Psoas muscle (tissue), 8 donors: ENCODE measurements at places on chromosomes 1 and 21. TPM values are rescaled to one million over a fixed set of nuclear protein-coding genes. Genes with fewer than 3 reads are reported as not detected.
A peak's percentile ranks its signal among the peaks of the same experiment; 100 is the strongest.

- DNase-seq, result no peak
- H3K4me3 ChIP-seq, result no peak overlapping the region
- H3K27me3 ChIP-seq, result no peaks in the 10 kb centered on the region
- H3K4me1 ChIP-seq, result no peaks in the 10 kb centered on the region
- H3K36me3 ChIP-seq, result no peaks in the 10 kb centered on the region
- no peak overlapping the region for H3K27ac ChIP-seq
Measured at GRCh38 chr1:203597331-203598090, 29.1 kb upstream of the ATP2B4 start.

- no peak for DNase-seq
- no peak overlapping the region for H3K27ac ChIP-seq
- H3K36me3 ChIP-seq, result no peaks in the 10 kb centered on the region
- no peaks in the 10 kb centered on the region for H3K27me3 ChIP-seq
- no peak overlapping the region for H3K4me3 ChIP-seq
- no peaks in the 10 kb centered on the region for H3K4me1 ChIP-seq
Measured at GRCh38 chr1:183567584-183567983, 22.7 kb downstream of the NCF2 start.

DNA sequence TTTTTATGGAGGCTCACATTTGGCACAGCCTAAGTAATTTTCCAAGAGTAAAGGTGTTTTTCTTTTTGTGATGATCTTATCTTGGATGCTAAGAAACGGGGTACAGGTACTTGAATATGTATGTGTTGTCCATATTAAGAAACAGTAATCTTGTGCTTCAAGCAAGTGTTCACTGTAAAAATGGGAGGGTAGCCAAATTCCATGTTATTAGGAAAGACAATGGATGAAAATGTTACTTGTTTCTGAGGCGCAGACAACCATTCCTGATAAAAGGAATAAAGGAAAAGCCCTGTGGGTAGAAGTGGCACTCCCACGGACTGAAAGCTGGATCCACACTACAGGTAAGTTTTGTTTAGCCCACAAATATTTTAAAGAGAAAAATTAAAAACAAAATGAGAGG, 15.6 kb downstream of the C21orf91 start:
- H3K27ac ChIP-seq, result no peak overlapping the region
- no peaks in the 10 kb centered on the region for H3K36me3 ChIP-seq
- no peaks in the 10 kb centered on the region for H3K27me3 ChIP-seq
- no peak overlapping the region for H3K4me3 ChIP-seq

DNA sequence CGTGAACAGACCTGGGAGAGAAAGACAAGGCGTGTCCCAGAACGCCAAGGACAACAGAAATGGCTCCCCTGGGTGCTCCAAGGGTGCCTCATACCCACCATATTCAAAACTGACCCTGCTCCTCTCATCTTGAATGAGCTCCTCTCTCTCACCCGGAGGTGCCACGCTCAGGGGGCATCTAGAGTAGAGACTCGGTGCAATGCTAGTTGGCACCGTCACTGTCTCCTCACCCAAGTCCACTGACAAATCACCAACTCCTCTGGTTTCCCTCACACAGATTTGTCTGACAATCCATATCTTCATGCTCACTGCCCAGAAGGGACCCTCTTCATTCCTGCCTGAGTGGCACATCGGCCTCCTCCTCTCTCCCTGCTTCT, 5.0 kb downstream of the TMEM125 start:
- H3K27me3 ChIP-seq, result no peaks in the 10 kb centered on the region
- H3K4me1 ChIP-seq, result no peaks in the 10 kb centered on the region
- no peak for DNase-seq
- no peak overlapping the region for H3K4me3 ChIP-seq
- no peak overlapping the region for H3K27ac ChIP-seq

- H3K36me3 ChIP-seq, result no peaks in the 10 kb centered on the region
- peaks cover 6% of the 10 kb centered on the region for H3K4me1 ChIP-seq
- H3K27ac ChIP-seq, result no peak overlapping the region
- H3K27me3 ChIP-seq, result no peaks in the 10 kb centered on the region
- no peak overlapping the region for H3K4me3 ChIP-seq
Measured at GRCh38 chr1:2477791-2478499, 1.9 kb downstream of the PLCH2 start.

- no peak for DNase-seq
- H3K4me3 ChIP-seq, result no peak overlapping the region
- no peak overlapping the region for H3K27ac ChIP-seq
- H3K4me1 ChIP-seq, result no peaks in the 10 kb centered on the region
- no peaks in the 10 kb centered on the region for H3K27me3 ChIP-seq
- H3K36me3 ChIP-seq, result no peaks in the 10 kb centered on the region
Measured at GRCh38 chr1:35044431-35044830, 12.7 kb upstream of the ZMYM6 start.

GRCh38 chr1:90457985-90458384, 259.1 kb downstream of the BARHL2 start:
- H3K4me1 ChIP-seq, result no peaks in the 10 kb centered on the region
- H3K27me3 ChIP-seq, result no peaks in the 10 kb centered on the region
- no peak overlapping the region for H3K4me3 ChIP-seq
- no peak overlapping the region for H3K27ac ChIP-seq

DNA sequence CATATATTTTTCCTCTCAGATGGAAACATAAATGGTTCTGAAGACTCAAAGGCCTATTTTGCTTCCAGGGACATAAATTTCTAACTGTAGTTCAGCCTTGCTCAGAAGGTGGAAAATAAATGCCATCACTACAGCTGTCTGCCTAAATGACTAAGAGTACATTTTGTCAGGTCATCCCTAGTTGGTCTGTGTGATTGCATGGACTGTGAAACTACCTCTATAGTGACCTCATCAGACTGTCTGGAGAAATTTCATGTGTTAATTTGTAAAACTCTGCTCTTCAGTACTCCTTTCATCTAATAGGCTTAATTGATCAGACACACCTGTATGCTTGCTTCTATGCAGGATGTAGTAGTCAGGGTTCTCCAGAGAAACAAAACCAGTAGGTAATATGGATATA, 886.9 kb downstream of the AMY1C start:
- no peaks in the 10 kb centered on the region for H3K36me3 ChIP-seq
- no peak overlapping the region for H3K4me3 ChIP-seq
- H3K27me3 ChIP-seq, result no peaks in the 10 kb centered on the region

GRCh38 chr1:24846671-24847070, 83.4 kb downstream of the RUNX3 start:
- H3K4me1 ChIP-seq, result peaks cover 5% of the 10 kb centered on the region
- no peaks in the 10 kb centered on the region for H3K36me3 ChIP-seq

DNA sequence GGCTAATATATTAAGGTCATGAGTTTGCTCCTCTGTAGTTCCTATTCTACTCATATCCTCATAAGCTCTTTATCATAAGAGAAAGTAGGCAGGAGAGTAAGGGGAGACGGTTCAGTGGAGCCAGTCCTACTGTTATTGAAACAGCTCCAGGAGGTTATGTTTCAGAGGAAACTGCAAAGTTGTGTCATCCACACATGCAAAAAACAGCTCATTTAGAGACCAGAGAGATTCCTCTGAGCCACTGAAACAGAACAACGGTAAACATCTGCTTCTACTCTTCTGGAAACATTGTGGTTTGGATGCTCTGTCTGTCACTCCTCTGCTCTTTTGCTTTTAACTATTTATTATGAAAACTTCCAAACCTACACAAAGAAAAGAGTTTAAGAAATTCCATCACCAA, 66.3 kb upstream of the PPP2R5A start:
- H3K4me3 ChIP-seq, result no peak overlapping the region
- no peak for DNase-seq
- no peaks in the 10 kb centered on the region for H3K36me3 ChIP-seq

- H3K4me3 ChIP-seq, result no peak overlapping the region
- H3K4me1 ChIP-seq, result peaks cover 31% of the 10 kb centered on the region
- no peak overlapping the region for H3K27ac ChIP-seq
- no peaks in the 10 kb centered on the region for H3K36me3 ChIP-seq
- peaks cover 3% of the 10 kb centered on the region for H3K27me3 ChIP-seq
- no peak for DNase-seq
Measured at GRCh38 chr1:156808186-156809030, 8.2 kb downstream of the SH2D2A start.

DNA sequence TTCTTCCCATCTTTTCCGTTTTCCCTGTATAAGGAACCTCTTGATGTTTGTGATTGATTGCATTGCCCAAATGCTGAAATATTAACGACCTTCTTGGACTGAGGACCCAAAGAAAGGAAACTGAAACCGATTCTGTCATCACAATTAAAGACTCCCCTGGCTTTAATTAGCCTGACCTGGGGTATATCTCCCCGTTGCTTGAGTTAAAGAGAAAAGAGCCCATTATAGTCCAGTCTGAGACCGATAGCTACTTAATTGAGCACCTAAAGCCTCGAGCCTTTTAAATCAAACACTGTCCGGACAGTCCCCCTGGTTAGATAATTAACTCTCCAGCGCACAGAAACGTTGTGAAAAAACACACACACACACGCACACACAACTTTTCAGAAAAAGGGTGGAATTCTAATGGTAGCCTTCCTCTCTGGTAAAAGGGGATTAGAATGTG, 8.0 kb downstream of the LMO4 start:
- no peaks in the 10 kb centered on the region for H3K27me3 ChIP-seq
- peaks cover 40% of the 10 kb centered on the region for H3K4me1 ChIP-seq
- no peak for DNase-seq
- H3K36me3 ChIP-seq, result peaks cover 2% of the 10 kb centered on the region

DNA sequence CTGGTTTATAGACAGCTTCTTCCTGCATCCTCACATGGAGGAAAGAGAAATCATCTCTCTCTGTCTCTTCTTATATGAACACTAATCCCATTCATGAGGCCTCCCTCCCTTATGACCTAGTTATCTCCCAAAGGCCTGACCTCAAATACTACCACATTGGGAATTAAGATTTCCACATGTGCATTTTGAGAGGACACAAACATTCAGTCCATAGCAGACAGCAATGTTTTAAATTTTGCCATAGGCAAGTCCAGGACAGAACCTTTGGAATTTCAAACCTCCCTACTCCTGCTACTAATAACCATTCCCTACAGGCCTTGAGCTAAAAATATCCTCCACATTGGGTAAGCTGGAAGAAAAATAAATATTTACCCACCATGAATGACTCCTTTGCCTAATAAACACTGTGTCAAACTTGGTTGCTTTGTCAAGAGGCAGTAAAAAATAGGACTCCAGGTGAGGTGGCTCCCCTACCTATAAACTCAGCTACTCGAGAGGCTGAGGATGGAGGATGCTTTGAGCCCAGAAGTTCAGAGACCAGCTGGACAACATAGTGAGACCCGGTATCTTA, 113.7 kb downstream of the ZNF281 start:
- H3K27me3 ChIP-seq, result peaks cover 2% of the 10 kb centered on the region
- no peak for DNase-seq
- H3K36me3 ChIP-seq, result no peaks in the 10 kb centered on the region
- no peak overlapping the region for H3K27ac ChIP-seq

DNA sequence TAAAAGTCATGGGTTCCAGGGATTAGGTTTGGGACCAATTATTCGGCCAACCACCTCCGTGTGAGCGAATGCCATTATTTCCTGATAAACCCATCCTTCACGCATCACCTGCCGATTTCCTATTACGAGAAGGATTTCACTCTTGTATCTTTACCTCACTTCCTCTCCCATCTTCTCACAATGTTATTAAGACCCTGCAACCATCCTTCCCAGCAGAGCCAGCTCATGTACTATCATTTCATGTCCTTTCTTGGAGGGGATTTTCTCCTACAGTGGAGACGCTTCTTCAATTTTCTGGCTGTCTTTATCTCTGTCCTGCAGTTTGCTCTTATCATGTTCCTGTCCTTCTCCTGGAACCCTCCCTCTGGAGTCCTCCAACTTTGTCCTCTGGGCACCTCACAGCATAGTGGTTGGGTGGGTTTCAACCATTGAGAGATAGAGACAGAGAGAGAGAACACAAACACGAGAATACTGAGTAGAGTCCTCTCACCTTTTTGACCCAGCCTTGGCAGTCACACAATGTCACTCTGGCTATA, 192.2 kb downstream of the DYRK1A start:
- H3K27ac ChIP-seq, result no peak overlapping the region
- H3K36me3 ChIP-seq, result no peaks in the 10 kb centered on the region
- no peaks in the 10 kb centered on the region for H3K27me3 ChIP-seq
- no peak overlapping the region for H3K4me3 ChIP-seq

- H3K36me3 ChIP-seq, result no peaks in the 10 kb centered on the region
- peak; percentile 11 for DNase-seq
- peaks cover 9% of the 10 kb centered on the region for H3K27me3 ChIP-seq
- no peak within 1 kb of the TSS for H3K4me3 ChIP-seq
- no peak within 1 kb of the TSS for H3K27ac ChIP-seq
Measured at GRCh38 chr1:60073605-60074278, at the start of gene C1orf87. C1orf87 (minus strand) TSS chr1:60073770; CDS start chr1:60072643, 1,127 bp downstream.

GRCh38 chr1:185681034-185681633, 53.1 kb upstream of the HMCN1 start:
- no peak overlapping the region for H3K27ac ChIP-seq
- H3K4me3 ChIP-seq, result no peak overlapping the region
- H3K4me1 ChIP-seq, result no peaks in the 10 kb centered on the region
- no peaks in the 10 kb centered on the region for H3K36me3 ChIP-seq
- DNase-seq, result no peak
- H3K27me3 ChIP-seq, result no peaks in the 10 kb centered on the region

DNA sequence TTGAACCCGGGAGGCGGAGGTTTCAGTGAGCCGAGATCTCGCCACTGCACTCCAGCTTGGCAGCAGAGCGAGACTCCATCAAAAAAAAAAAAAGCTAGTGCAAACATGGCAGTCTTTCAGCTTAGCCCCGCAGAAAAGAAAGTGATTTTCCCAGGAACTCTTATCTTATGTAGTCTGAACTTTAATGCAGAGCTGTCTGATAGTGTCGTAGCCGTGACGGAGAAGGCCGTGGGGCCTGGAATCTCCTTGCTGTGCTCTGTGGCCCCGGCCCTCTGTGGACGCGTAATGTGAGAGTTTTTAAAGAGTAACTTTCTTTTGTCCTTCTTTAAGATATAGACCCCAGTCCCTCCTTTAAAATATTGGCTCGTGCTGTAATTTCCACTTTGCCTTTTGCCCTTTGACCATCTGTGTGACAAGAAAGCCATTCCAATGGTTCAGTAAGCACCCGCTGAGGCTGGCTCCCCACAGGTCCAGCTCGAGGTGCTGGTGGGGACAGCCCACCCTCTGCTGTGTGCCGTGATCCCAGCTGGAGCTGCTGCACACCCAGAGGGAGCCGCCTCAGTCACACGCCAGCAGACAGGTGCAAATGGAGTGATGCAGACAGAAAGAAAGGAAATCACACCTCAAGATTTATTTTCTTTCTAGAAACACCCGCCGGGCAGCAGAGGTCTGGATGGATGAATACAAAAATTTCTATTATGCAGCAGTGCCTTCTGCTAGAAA, 164.0 kb downstream of the PGBD5 start:
- no peaks in the 10 kb centered on the region for H3K27me3 ChIP-seq
- H3K4me1 ChIP-seq, result peaks cover 12% of the 10 kb centered on the region
- H3K4me3 ChIP-seq, result no peak overlapping the region
- DNase-seq, result no peak

The RAB42 gene
- 1.3 TPM for total RNA-seq

The TINAGL1 gene
- 52.5 TPM for total RNA-seq

The TIE1 gene
- total RNA-seq, result 9.9 TPM

The KCNJ9 gene
- not detected for total RNA-seq

The MTR gene
- 51.3 TPM for total RNA-seq

The PEX11B gene
- total RNA-seq, result 36.3 TPM

The TMEM82 gene
- total RNA-seq, result not detected

The DDX59 gene
- 33.7 TPM for total RNA-seq

The PPIH gene
- total RNA-seq, result 10.6 TPM

The ALG14 gene
- total RNA-seq, result 1.8 TPM

The ARTN gene
- total RNA-seq, result 0.42 TPM
